ENCODE measurements at places on chromosomes 12 and 14.

GRCh38 chr12:58530742-58531062 lies 389.6 kb downstream of the LRIG3 start:
- DNase-seq, result no peak

DNA sequence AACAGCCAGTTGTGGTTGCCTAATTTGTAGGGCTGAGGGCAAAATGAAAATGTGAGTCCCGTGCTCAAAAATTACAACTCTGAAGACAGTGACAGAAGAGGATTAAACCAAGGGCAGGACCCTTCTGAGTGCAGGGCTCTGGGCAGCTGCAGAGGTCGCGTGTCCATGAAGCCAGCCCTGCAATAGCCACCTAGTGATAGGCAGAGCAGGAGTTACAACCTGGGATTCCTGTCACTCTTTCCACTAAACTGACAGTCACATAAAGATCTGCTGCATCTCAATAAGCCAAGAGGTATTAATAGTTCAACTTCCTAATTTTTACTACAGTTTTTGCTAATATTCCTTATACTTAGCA lies 94.1 kb downstream of the SLC2A13 start:
- no peak for DNase-seq

DNA sequence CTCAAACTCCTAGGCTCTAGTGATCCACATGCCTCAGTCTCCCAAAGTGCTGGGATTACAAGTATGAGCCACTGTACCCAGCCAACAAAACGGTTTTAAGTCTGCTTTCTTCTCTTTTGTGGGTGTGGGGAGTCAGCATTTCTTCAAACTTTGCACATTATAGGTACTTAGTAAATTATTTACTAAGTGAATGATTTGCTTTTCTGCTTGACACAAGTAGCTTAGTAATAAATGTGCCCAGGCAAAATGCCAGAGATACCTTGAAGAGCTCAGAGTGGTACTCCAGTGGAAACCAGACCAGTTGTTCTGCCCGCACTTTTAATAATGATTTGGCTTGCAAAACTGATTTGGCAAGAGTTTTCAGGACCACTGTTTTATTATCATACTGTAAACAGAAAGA lies 15.0 kb downstream of the DEPDC4 start:
- no peak for DNase-seq

DNA sequence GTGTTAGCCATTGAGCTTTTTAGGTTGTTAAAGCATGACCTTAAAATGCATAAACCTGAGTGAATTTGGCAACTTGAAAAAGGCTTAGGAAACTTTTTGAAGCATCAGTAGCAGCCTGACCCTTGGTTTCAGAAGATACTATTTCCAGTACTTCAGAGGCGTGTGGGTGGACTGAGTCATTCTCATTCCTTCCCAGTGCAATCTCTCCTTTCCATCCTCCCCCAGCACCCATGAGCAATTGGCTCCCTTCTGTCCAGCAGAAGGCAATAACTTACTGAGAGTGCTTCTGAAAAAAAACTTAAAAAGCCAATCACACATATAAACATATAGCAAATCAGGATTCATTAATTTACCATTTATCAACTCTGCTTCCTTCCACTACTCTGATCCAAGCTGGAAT lies 299.3 kb upstream of the STXBP6 start:
- DNase-seq, result no peak

DNA sequence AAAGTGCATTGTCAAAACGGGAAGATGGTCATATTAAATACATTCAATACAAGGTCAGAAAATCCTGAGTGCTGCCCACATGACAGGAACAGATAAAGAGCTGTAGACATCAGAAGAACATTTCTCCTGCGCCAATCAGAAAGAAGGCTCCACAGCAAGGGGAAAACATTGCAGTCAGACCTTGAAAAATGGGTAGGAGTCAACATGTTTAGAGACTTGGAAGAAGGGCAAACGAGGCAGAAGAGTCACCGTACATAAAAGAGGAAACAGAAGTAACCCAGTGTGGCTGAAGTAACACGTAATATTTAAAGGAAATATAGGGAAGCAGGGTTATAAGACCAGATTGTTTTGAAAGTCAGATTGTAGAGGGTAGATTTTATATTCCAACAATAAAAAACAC lies 11.9 kb downstream of the SPPL3 start:
- no peak for DNase-seq

DNA sequence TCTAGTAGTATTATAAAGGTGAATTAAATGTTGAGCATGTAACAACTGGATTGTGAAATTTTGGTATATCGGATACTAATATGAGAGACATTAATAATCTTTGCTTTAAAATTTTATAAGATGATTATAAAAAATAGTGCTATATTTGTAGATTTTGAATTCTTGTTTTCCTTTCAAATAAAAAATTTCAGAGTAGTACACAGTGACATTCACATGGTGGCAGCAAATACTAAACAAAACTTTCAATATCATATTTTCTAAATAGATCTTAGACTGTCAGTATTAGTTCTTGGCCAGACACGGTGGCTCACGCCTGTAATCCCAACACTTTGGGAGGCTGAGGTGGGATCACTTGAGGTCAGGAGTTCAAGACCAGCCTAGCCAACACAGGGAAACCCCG lies 166.0 kb downstream of the NAV3 start:
- DNase-seq, result no peak

Data from CD4-positive, alpha-beta T cell treated with Interleukin-15 for 1 hour (primary cell).